ENCODE measurements at places on chromosomes 5 and 9. TPM values are rescaled to one million over a fixed set of nuclear protein-coding genes. Genes with fewer than 3 reads are reported as not detected.

The CARTPT gene
- not detected for total RNA-seq

The SAXO1 gene
- not detected for total RNA-seq

DNA sequence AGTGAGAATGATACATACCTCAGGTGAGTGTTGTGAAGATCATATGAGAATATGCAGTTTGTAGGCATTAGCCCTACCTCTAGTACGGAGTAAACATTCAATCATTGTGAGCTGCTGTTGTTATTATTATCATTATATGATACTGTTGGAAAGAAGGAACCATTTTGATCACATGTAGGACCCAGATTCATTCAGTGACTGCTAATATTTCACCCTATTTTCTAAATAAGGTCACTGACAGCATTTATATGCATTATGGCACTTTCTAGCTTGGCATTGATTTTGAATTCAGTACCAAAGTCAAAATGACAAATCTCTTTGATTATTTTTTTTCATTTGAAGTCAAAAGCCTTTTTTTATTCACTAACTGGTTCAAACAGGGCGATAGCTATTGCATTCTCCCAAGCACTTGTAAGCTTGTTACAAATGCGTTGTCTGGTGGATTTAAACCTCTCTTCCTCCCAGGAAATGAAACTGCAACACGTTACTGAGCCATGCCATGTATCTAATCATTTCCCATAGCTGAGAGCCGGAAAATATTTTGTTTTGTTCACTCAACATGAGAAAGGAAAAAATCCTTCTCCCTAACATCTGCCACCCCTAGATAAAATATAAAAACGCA lies 320.8 kb upstream of the SGCD start:
- H3K4me1 ChIP-seq, result no peaks in the 10 kb centered on the region
- no peak overlapping the region for H3K27ac ChIP-seq
- no peak overlapping the region for H3K4me3 ChIP-seq
- DNase-seq, result no peak

- H3K27ac ChIP-seq, result no peak overlapping the region
- H3K27me3 ChIP-seq, result peaks cover 75% of the 10 kb centered on the region
- DNase-seq, result no peak
- no peak overlapping the region for H3K4me3 ChIP-seq
Measured at GRCh38 chr5:123097483-123097870, 8.4 kb downstream of the PRDM6 start.

- DNase-seq, result no peak
- H3K4me3 ChIP-seq, result no peak overlapping the region
- H3K36me3 ChIP-seq, result no peaks in the 10 kb centered on the region
- no peaks in the 10 kb centered on the region for H3K27me3 ChIP-seq
- peaks cover 11% of the 10 kb centered on the region for H3K4me1 ChIP-seq
- no peak overlapping the region for H3K27ac ChIP-seq
Measured at GRCh38 chr9:7871977-7872730, 72.6 kb upstream of the DMAC1 start.

All from activated CD8-positive, alpha-beta T cell treated with anti-CD3 and anti-CD28 coated beads for 36 hours (primary cell).